ENCODE measurements at places on chromosomes 6 and 20. TPM values are rescaled to one million over a fixed set of nuclear protein-coding genes. Genes with fewer than 3 reads are reported as not detected.

Gene TSBP1
- total RNA-seq = not detected

Gene RPP21
- 24.6 TPM for total RNA-seq

Gene GCNT2
- 0.29 TPM for total RNA-seq

Gene TGM3
- not detected for total RNA-seq

Gene MOXD1
- 19.5 TPM for total RNA-seq

Gene IL17A
- total RNA-seq = not detected

Gene CDH26
- total RNA-seq = under 0.01 TPM

Gene SNAP25
- 1.8 TPM for total RNA-seq

Gene C4A
- total RNA-seq = 7.2 TPM

GRCh38 chr20:62661647-62662046 is 19.3 kb downstream of the SLCO4A1 start:
- DNase-seq = no peak

- DNase-seq = no peak
Measured at GRCh38 chr6:22003287-22003686, 293.5 kb downstream of the PRL start.

- DNase-seq = peak; percentile 93
Measured at GRCh38 chr6:40947876-40948526, 91.0 kb downstream of the UNC5CL start.

GRCh38 chr6:5909721-5910120 is 97.0 kb downstream of the NRN1 start:
- no peak for DNase-seq

DNA sequence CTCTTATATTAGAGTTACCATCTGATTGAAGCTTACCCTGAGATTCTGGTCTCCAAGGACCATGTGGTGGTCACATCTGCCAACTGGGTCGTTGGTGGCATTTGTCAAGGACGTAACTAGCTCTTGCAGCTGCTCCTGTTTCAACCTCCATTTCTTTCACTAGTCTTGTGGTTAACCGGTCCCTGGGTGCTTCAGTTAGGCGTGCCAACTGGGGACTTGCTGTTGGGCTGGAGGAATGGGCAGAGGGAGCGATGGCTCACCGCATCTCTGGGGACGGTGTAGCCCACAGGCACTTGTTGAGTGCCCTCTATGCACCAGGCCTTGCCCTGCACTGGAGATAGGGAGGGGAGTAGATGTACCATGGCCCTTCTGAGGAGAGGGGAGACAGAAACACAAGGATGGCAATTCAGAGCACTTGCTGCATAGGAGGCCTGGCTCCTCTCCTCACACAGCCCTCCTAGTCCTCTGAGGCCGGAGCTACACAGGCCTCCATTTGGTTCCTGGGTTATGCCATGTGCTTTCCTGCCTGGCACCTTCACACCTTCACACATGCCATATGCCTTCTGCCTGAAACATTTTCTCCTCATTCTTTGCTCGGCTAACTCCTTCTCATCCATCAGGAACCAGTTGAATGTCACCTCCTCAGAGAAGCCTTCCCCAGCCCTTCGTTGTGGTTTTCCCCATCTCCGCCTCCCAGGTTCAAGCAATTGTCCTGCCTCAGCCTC is 20.0 kb upstream of the ASXL1 start:
- DNase-seq = peak; percentile 9

DNA sequence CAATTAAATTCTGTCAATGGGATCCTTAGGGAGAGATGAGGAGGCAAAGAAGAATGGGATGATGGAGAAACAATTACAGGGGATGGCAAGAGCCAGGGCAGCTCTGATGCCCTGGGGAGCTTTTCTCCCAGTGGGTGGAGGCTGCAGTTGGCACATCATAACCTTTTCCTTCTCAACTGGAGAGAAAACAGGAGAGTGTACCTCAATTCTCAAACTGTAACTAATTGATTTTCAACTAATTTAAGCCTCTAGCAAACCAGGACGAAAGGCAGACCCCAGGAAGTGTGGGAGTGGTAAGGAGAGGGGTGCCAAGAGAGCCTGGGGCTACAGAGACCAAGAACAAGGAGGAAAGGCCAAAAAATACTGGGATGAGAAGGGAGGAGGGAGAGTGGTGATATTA is 5.7 kb downstream of the BMP5 start:
- no peak for DNase-seq

DNA sequence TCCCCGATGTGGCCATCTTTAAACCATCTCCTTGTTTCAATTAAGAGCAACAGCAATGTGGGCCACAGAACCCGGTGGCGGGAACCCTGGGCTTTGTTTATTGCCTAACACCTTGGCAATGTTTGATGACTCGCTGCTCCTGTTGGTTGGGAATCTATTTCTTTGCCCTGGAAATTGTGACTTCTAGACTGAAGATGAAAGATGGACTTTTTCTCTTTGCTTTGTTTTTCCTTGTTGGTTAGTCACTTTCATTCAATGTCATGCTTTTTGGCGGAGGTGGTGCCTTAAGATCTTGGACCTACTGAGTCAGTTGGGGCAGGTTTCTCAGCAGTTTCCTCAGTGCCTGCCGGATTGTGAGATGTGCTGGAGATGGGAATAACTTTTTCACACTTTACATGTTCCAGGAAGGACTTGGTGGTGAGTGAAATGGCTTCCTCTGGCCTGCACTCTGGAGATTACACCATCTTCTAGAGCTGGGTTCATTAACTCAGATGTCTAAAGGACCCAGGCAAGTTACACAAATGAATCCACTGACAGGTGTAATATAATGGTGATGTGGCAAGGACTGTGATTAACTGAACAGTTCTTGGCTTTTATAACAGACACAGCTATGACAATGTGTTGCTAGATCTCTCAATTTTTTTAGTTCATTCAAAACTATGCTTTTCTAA is 56.3 kb downstream of the TSHZ2 start:
- DNase-seq = no peak

GRCh38 chr6:154876486-154877280 is 118.4 kb upstream of the TIAM2 start:
- no peak for DNase-seq

DNA sequence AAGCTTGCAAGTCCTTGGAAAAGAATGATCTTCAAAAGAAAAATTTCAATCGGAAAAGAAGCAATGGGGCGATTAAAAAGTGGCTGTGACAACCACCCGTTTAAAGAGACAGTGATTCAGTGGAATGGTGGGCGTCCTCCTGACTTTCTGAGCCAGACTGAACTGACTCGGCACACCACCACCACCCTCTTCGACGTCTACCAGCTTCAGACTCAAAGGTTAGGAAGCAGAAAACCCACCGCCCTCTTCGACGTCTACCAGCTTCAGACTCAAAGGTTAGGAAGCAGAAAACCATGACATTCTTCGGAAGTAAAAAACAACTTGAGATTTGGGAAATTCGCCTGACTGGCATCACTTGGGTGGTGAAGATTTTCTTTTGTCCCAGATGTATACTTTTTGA is 28.3 kb upstream of the IRF4 start:
- no peak for DNase-seq

DNA sequence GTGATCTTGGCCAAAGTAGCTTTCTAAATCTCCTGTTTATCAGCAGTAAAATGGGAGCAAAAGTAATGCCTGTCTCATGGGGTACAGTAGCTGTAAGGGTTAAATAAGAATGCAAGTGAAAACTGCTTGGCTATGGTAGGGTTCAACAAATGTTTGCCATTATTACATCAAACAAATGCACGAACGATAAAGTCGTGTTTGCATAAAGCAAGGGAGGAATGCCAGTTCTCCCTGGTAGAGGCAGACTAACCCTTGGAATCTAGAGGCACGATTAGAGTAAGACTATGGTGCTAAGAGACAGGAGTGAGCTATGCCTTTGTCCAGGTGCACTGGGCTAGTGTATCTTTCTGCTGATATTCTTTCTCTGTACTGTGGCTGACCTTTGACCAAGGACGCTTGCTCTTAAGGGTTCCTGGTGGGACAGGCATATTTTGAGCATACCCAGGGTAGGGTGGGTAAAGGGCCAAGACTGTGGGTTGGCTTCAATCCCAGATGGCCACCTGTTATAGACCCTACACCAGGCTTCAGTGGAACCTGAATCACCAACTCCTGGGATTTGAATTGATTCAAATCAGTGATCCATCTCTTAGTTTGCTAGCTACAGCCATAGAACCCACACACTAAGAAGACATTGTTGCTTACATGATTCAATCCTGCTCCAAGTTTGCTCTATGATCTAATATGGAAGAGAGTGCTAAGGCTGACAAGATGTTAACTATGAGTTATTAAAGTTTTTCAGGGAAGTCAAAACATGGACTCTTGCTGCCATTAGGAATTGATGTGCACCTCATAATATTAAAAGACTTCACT is 139.9 kb downstream of the CCDC170 start:
- no peak for DNase-seq

GRCh38 chr6:109793792-109794191 is 102.7 kb downstream of the FIG4 start:
- DNase-seq = peak; percentile 85

DNA sequence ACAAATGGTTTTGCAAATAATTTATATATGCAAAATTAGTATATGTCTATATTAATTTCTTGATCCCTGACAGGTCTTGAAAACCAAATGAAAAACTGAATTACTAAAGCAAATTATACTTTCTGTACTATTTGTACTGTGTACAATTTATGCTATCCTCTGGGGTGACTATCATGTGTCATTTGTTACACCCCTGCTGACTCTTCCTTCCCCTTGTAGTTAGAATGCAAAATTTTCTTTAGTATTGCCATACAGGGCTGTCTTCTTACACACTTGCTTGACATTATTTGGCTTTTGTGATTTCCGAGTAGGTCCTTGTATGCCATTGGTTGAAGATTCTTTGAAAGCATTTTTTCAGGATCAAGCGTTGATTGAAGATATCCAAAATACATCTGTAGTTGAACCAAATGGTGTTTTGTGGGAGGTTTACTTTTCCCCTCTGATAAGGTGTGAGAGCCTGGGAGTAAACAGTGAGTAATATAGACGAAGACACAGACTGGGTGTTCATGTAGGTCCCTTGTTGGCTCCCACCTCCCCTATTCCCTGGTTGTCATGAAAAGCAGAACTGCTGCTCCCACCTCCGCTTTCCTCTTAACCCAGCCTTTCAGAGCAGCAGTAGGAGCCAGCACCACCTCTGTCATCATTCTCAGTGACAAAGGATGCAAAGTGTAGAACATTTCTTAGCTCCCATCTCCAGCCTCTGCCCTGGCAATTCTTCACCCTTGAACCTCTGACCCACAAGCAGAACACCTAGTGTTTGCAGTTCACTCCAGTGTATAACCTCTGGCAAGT is 29.0 kb downstream of the NCOA7 start:
- DNase-seq = no peak

GRCh38 chr20:22512911-22513489 is 71.4 kb downstream of the FOXA2 start:
- DNase-seq = no peak

- DNase-seq = no peak
Measured at GRCh38 chr6:137155830-137156229, 17.6 kb downstream of the IL22RA2 start.

DNA sequence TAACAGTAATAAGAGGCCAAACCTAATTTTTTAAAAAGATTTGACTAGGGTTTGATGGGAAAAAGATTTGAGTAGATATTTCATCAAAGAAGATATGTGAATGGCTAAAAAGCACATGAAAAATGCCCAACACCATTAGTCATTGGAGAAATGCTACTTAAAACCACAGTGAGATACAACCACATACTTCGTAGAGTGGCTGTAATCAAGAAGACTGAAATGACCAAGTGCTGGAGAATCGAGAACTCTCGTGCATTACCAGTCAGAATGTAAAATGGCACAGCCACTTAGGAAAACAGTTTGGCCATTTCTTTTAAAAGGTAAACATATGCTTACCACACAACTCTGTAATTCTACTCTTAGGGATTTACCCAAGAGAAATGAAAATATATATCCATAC is 175.5 kb downstream of the EYA2 start:
- peak; percentile 73 for DNase-seq

DNA sequence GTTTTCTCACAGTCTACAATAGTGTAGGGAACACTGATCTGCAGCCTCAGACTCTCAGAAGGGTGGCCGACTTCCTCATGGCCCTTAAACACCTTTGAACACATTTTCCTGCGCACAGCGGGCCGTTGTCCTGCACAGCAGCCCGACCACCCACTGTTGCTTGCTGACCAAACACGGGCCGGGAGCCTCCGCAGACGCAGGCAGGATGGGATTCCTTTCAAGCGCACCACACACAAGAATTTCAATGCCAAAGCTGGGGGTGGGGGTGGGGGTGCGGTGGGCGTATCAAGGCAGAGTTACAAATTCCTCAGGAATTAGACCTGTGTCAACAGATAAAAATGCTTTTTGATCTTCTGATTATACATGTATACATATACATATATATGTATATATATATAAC is 74.5 kb downstream of the HUS1B start:
- DNase-seq = no peak

- DNase-seq = no peak
Measured at GRCh38 chr6:25219216-25219916, 59.8 kb upstream of the CARMIL1 start.

DNA sequence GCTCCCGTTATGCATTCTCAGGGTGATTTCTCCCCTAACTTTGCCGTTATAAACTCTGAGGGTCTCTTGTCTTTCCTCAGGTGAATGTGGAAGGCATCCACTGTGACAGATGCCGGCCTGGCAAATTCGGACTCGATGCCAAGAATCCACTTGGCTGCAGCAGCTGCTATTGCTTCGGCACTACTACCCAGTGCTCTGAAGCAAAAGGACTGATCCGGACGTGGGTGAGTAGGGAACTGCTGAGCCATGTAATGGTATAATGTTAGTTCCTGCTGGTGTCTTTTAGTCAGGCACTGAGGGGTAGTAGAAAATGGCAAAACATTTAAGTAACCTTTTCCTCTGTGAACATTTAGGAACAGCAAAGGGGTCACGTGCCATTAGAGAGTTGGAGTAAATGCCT is 395.4 kb downstream of the ARHGAP18 start:
- no peak for DNase-seq

- no peak for DNase-seq
Measured at GRCh38 chr6:13445005-13445743, 42.2 kb downstream of the GFOD1 start.

- DNase-seq = peak; percentile 90
Measured at GRCh38 chr6:106134906-106135634, 48.9 kb downstream of the PRDM1 start.

DNA sequence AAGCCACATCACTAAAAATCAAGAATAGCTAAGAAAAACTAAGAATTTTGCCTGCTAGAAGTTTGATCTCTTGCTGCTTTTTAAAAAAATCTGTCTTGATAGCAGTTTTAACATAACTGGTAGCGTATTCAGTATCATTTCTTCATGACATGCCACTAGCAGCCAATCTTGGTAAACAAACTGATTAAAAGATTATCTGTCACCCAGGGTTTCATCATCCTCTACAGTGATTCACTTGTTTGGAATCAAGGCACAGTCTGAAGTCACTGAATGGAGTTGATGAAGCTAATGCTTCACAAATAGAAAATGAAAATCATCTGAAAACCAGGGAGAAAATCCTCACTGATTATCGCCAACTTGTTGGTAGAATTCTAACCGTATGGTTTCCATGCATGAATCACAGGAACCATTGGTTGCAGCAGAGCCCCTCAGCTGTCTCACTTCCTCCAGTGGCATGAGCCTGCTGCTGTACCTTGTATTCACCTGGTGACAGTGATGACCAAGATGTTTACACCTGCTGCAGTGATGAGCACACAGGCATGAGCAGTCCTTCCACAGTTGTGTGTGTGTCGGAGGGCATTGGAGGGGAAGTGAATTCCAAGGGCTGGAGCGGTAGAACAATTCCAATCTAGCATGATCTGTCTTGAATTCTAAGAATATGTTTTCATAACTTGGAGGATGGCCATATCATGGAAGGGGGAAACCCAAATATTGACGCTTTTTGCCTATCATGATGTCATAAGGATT is 275.0 kb downstream of the KHDC1L start:
- peak; percentile 49 for DNase-seq
